ENCODE measurements at places on chromosomes 4 and X. TPM values are rescaled to one million over a fixed set of nuclear protein-coding genes. Genes with fewer than 3 reads are reported as not detected.

The NAT8L gene
- 0.30 TPM for total RNA-seq

The ARHGAP36 gene
- total RNA-seq: not detected

The PCDH19 gene
- 0.69 TPM for total RNA-seq

The TRAM1L1 gene
- total RNA-seq: 3.3 TPM

The GASK1B gene
- 160 TPM for total RNA-seq

The CPLX1 gene
- not detected for total RNA-seq

The AP1S2 gene
- total RNA-seq: 49.9 TPM

The ITGB1BP2 gene
- 4.2 TPM for total RNA-seq

The PWWP3B gene
- total RNA-seq: 2.1 TPM

The MAGEA3 gene
- not detected for total RNA-seq

The GPR82 gene
- total RNA-seq: not detected

Data from smooth muscle cell of the umbilical artery (primary cell).